ENCODE measurements at places on chromosomes 2 and 18. TPM values are rescaled to one million over a fixed set of nuclear protein-coding genes. Genes with fewer than 3 reads are reported as not detected.

The FAM117B gene
- total RNA-seq: 2.7 TPM

The CIDEA gene
- 1.2 TPM for total RNA-seq

The ZNF397 gene
- total RNA-seq: 10.1 TPM

The ASB18 gene
- total RNA-seq: under 0.01 TPM

The DLGAP1 gene
- total RNA-seq: 0.17 TPM

The TBC1D8 gene
- total RNA-seq: 81.3 TPM

DNA sequence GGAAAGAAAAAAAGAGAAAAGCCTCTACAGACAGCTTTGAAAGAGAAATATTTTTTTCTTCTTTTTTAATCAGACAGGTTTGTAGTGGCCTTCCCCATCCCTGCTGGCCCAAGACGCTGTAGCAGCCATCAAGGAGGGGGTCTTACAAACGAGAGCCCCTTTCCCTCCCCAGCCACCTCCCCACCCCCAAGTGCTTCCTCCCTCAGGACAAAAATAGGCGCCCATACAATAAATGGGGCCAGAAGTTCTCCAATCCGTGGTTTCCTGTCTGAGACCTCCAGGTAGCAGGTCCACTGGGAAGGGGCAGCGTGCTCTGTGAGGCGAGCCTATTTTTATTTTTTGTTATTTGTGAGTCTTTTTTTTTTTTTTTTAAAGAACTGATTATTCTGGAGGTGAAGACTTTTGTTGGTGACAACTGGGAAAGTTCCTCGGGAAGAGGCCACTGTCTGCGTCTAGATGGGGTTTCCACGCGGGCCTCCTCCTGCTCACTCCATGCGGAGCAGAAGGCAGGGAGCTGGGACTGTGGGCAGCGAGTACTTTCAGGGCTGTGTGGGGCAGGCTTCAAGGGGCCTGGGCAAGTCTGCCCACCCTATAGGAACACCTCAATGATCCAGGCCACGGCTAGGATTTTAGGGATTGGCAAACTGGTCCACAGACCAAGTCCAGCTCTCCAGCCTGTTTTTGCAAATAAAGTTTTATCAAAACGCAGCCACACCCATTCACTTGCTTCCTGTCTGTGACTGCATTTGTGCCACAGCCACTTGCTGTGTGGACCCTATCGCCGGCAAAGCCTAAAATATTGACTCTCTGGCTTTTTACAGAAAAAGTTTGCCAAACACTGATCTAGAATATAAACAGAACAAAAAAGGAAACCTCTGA, 139.6 kb downstream of the CTIF start:
- DNase-seq: no peak

- DNase-seq: no peak
These were observed 2.8 kb downstream of the CAPN10 start for GRCh38 chr2:240589375-240589774.

GRCh38 chr2:39223909-39224308, 19.9 kb downstream of the CDKL4 start:
- DNase-seq: no peak

GRCh38 chr2:195331966-195332365, 325.1 kb upstream of the SLC39A10 start:
- DNase-seq: no peak

- DNase-seq: no peak
These were observed 23.7 kb downstream of the TTLL4 start for GRCh38 chr2:218734190-218734975.

GRCh38 chr18:49697757-49698524, 115.4 kb downstream of the ACAA2 start:
- peak; percentile 18 for DNase-seq
